Ureter (tissue), 1 donor: ENCODE measurements at places on chromosomes 3 and 15. TPM values are rescaled to one million over a fixed set of nuclear protein-coding genes. Genes with fewer than 3 reads are reported as not detected.

DNA sequence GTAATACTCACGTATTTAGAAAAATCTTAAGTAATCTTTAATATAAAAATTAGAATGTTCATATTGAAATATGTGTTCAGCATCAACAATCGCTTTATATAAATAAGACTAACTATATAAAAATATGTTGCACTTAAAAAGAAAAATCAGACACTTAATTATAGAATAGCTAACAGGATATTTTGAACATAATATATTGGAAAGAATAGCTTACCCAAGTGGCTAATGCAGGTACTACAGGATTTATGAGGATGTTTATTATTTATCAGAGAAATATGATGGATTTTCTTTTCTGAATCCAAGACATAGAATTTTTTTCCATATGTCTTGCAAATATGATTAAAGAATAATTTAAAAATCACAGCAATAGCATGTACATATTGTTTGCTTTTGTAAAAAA lies 567.9 kb upstream of the GBE1 start:
- DNase-seq, result no peak

DNA sequence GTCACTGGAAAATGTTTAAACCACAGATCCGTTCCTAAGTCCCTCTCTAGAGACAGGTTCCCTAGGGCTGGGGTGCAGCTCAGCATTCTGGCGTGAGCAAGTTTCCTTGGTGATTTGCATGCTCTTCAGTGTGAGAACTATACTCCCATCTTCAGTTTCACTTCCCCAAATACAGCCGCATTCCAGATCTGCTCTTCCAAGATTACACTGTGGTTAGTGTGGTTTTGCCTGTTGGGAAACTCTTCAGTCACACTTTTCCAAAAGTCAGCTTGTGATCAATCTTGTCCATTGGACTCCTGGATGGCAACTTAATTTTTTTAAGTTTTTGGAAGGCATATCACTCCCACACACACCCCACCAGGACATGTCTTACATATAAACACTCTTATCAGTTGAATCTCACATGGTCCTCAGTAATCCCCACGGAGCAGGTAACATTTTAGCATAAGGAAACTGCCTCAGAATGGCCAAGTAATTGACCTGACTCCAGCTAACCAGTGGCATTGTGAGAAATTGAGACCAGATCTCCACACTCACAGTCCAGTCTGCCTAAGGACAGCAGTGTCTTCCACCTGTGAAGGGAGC lies 33.5 kb upstream of the PTPN23 start:
- DNase-seq, result no peak

DNA sequence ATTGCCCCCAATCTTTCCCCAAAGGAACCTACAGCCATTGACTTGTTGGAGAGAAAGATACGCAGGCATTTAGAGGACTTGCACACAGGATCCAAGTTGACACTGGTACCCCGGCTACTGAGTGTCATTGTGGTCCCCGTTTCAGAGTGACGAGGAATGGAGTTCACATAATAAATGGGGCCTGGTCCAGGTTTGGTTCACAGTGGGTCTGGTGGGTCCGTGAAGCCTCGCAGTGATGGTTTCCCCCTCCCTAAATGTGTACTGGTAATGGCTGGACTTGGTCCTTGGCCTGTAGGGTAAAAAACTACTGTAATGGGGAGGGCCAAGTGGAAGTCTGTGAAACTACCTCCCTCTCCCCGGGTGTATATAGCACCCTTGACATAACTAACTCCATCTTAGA lies 232.1 kb upstream of the LYSMD4 start:
- no peak for DNase-seq

- DNase-seq, result no peak
Observed at GRCh38 chr3:11364181-11364580, 92.0 kb downstream of the ATG7 start.

DNA sequence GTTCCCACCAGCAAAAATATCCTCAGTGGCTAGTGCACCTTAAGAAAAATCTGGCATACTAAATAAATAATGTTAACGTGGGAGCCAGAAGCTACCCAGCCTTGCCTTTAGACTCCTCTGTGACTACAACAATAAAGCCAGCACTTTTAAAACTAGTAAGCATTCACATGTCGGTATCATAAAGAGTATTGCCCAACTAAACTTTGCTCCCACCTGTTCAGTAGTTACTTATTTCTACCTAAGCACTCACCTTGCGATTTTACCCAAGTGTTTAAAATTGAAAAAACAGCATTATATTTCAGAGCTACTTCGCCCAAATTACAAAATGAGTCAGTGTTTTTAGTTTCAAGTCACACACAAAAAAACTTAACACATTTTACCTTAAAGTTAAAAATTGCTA lies 12.8 kb downstream of the ALDH1L1 start:
- no peak for DNase-seq

Gene SOX14
- not detected for total RNA-seq

Gene RLBP1
- not detected for total RNA-seq

Gene THRB
- 36.8 TPM for total RNA-seq
